ENCODE measurements at places on chromosomes 2 and 18.

DNA sequence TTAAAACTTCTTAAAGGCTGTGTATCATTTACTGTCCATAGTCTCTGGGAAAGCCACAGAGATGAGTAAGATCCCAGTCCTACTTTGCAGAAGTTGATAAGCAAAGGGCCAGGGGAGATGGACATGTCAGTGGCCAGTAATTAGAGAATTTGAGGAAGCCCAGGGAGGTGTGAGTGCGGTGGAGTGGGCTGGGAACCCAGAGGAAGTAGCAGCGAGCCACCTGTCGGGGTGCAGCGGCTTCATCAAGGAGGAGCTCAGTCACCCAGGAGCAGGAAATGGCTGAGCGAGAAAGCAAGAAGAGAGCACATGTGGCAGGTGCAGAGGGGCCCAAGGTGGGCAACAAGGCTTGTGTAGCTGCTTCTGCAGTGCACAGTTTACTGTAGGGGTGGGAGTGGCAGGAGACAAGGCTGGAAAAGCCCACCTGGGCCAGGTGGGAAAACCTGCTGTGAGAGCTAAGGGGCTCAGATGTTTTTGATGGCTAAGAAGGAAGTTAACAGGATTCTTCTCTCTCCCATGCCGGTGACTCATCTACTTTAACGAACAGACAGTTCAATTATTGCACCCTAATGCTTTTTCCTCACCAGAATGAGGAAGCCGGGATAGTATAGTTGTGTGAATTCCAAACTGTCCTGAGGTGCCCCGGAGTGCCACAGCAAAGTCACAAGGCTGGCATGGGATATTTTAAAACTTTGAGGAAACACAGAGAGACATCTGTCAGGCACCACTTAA is 34.8 kb upstream of the MGAT5 start:
- DNase-seq = no peak

GRCh38 chr2:191434072-191434471 is 188.9 kb downstream of the MYO1B start:
- DNase-seq = no peak

- no peak for DNase-seq
These were observed 84.0 kb downstream of the EVA1A start for GRCh38 chr2:75476761-75477160.

DNA sequence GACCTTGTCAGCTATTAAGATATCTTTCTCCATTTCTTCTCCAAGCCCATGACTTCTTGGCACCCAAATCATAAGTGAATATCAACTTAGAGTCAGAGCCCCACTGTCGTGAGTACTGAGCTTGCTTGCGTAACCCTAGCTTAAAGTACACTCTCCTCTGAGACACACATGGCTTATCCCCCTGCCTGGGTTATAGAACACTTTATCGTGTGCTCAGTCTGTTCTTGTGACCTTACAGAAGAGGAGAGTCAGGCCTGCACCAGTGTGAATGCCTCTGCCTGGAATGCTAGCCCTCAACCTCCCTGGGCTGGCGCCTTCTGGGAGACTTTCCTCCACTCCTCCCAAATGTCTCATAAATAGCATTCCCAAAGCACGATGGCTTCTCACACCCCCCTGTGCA is 79.3 kb downstream of the CEP192 start:
- no peak for DNase-seq

GRCh38 chr2:59015027-59015426 is 773.9 kb upstream of the FANCL start:
- no peak for DNase-seq

- DNase-seq = no peak
These were observed 1.4 kb upstream of the TTL start for GRCh38 chr2:112480530-112481049.

DNA sequence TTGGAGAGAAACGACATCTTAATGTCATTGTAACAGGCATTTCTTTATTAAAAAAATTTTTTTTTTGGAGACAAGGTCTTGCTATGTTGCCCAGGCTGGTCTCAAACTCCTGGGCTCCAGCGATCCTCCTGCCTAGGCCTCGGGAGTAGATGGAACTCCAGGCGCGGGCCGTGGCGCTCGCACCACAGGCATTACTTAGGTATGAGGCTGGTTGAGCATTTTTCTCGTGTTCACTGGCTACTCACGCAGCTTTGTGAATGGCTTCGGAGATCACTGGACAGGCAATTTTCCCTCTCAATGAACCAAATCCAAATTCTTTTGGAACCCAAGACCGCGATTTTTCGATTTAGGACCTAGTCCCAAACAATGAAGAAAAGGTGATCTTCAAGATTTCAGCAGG is 795 bp upstream of the TCF7L1 start:
- DNase-seq = no peak

All from putamen (tissue), 1 donor.